Pulmonary artery endothelial cell (primary cell): ENCODE measurements at places on chromosomes 4 and X. TPM values are rescaled to one million over a fixed set of nuclear protein-coding genes. Genes with fewer than 3 reads are reported as not detected.

Gene ARMCX2
- 44.7 and 52.7 TPM in 2 replicates for total RNA-seq

- no peak for DNase-seq
These were observed 180.7 kb upstream of the IL15 start for GRCh38 chr4:141455651-141456050.

GRCh38 chr4:185730849-185731608, 81.0 kb downstream of the SORBS2 start:
- DNase-seq, result no peak

- DNase-seq, result no peak
These were observed 77.3 kb upstream of the IGSF1 start for GRCh38 chrX:131366407-131366806.

Gene COL25A1
- total RNA-seq, result 0.14 and 4.0 TPM in 2 replicates

DNA sequence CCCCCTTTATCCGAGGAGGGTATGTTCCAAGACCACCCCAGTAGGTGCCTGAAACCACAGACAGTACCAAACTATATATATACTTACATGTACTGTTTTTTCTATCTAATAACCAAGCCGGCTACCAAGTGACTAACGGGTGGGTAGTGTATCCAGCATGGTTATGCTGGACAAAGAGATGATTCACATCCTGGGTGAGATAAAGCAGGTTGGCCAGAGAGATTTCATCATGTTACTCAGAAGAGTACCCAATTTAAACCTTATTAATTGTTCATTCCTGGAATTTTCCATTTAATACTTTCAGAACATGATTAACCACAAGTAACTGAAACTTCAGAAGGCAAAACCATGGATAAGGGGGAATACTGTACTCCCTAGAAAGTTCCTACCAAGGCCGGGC, 46.5 kb downstream of the RFC1 start:
- DNase-seq, result no peak

Gene CLGN
- total RNA-seq, result 0.13 and 0.25 TPM in 2 replicates

DNA sequence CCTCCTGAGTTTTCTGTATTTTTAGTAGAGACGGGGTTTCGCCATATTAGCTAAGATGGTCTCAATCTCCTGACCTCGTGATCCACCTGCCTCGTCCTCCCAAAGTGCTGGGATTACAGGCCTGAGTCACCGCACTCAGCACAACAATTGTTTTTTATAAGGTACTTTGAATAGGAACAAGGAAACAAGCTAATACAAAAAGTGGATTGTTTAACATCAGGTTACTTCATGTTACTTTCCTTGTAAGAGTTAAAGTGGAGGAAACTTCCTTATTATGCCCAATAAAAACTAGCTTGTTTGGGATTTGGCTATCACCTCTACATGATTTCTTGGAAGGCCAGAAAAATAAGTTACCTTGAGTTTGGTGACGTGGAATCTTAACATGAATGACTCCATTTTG, 698.7 kb downstream of the CCSER1 start:
- no peak for DNase-seq

- DNase-seq, result no peak
These were observed 15.3 kb downstream of the STAG2 start for GRCh38 chrX:123976706-123977316.

DNA sequence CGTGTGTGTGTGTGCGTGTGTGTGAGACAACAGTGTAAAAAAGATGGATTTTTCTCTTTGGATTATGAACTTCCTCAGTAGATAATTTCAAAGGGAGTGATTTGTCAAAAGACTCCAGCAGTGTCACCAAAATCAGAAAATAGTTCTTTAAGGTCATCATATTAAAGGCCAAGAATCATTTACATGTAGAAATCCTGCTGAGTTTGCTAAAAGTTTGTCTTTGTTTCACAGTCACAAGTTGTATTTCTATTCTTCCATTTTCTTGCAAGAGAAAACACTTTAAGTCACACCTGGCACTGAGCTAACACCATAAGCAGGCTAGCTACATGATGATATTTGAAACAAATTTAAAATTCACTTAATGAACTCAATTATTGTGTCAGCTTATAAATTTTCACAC, 222.7 kb downstream of the PACRGL start:
- no peak for DNase-seq

Gene GAGE1
- total RNA-seq, result not detected in 2 replicates

DNA sequence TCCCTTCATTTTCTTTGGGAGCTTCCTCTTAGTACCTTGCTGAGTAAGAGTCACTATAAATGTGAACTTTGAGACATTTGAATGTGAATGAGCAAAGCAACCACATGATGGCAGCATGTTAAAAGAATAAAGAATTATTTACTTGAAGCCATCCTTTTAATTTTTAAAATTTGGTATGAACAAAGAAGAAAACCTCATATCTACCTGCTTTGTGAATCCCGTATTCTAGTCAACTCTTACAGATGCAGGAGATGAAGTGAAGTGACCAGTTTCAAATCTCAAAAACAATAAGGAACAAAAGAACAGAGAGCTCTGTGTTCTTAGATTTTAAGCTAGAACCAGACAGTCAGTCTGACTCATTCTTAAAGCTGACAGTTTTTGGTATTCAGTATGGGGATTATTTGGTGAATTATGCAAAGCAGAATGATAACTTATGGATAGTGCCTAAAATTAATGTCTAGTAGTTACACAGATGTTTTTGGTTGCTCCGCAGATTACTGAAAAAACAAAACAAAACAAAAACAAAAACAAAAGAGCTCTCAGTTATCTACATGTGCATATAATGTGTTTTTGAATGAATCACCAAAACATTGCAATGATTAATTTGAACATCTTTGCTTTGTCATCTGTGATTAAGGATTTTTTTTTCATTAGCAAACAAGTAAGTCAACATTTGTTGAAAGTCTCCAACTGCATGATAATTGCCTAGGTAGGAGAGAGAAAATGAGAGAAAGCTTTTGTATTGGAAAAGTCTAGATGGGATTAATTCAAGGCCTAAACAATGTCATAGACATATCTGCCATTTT, 48.2 kb upstream of the H2AZ1 start:
- no peak for DNase-seq

Gene TLR1
- total RNA-seq, result 6.5 and 7.5 TPM in 2 replicates

Gene F8A3
- total RNA-seq, result 0.56 and 0.86 TPM in 2 replicates

DNA sequence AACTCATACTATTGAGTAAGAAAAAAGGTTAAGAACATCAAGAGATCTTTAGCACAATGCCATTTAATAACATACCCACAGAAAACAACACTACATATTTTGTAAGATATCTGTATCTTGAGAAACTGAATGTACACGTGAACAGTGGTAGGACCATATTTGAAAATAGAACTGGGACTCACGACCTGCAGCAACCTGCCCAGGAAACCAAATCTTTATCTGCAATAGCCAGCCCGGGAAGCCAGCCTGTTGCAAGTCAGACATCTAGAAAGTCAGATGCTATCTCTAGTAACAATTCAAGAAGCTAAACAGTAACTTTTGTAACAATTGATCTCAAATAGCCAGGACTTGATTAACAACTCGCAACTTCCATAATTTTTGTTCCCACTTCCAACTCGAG, 52.6 kb upstream of the SOD3 start:
- no peak for DNase-seq

- no peak for DNase-seq
These were observed 790.1 kb downstream of the TECRL start for GRCh38 chr4:63618883-63619718.

DNA sequence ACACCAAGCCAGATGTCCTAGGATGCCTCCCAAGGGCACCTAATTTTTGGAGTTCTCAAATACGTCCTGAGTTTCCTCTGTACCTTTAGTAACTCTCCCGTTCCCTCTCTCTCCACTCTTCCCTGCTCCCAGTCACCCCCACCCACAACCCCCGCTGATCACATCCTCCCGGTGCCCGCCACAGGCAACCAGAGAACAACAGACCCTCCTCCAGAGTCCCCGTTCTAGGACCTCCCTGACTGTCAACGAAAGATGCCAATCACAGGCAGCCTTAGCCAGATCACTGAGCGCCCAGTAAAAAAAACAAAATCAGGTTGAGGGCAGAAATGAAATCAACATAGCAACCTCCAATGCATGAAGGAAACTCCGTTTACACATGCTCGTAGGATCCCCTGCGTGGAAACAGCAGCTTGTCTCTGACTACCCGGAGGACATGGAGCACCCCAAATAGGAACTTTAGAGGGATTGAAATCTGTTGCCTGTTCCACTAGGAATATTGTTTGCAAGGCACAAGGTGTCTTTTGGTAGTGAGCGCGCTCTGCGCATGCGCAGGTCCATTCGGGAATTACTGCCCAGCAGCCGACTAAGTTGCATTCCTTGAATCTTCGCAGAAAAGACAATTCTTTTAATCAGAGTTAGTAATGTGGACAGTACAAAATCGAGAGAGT, at the start of gene GABRB1:
Gene GABRB1 (plus strand): TSS at position 557 of the 668 bp plus-strand sequence.
- DNase-seq, result no peak

GRCh38 chrX:103398421-103398864, 22.1 kb downstream of the BEX3 start:
- peak; percentile 22 for DNase-seq

- no peak for DNase-seq
These were observed 373.7 kb upstream of the FTHL17 start for GRCh38 chrX:31445542-31445941.

Gene F11
- not detected in 2 replicates for total RNA-seq

DNA sequence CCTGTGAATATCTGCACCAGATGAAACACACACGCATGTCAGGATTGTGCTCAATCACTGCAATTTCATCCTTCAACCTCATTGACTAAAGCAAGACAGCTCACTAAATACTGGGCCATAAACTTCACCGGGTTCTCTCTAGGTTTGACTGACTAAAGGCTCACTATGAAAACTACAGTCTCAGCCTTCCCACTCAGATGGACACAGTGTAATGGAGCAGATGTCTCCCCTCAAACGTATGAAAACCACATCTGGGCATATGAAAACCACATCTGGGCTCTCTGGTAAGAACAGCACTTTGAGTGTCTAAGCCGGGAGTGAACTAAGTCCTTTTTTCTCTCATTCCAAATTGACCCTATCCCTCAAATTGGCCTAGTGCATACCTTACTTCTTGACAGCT, 15.2 kb downstream of the GEMIN8 start:
- no peak for DNase-seq

- no peak for DNase-seq
These were observed 99.8 kb downstream of the PPP1R2C start for GRCh38 chrX:42678133-42678532.

- no peak for DNase-seq
These were observed 23.0 kb upstream of the PDS5A start for GRCh38 chr4:40000711-40001110.

DNA sequence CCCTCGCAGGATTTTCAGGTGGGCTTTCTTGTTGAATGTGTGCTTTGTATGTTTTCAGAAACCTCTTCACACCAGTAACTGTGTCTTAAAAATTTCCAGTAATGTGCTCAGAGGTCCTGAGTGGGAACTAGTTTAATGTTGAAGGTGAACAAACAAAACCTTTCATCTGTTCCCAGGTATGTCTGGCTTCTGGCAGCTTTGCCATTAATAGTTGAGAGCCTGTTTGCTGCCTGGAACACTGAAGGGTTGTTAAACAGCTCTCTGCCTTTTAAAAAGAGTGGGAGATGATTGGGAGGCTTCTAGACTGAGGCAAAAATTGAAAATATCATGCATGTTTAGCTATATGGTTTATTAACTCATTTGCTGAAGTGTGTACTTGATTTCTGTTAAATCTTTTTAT, 161.2 kb upstream of the AGTR2 start:
- no peak for DNase-seq

Gene PAK3
- total RNA-seq, result 0.26 and 1.5 TPM in 2 replicates

- no peak for DNase-seq
These were observed 155.3 kb upstream of the HAND2 start for GRCh38 chr4:173685165-173685830.

Gene GAGE12E
- total RNA-seq, result not detected in 2 replicates

DNA sequence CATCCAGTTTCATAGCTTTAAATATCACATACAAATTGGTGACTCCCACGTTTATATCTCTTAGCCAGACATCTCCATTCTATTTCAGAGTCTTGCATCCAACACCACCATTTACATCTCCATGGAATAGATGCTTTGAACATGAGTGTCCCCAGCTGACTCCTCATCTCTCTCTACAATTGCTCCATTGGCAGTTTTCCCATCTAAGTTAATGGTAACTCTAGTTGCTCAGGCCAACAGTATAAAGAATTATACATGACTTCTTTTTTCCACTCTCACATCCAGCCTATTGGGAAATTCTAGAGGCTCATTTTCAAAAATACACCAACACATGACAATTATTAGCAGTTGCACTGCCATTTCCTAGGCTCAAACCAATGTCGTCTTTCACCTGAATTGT, 388.2 kb downstream of the STIM2 start:
- no peak for DNase-seq

DNA sequence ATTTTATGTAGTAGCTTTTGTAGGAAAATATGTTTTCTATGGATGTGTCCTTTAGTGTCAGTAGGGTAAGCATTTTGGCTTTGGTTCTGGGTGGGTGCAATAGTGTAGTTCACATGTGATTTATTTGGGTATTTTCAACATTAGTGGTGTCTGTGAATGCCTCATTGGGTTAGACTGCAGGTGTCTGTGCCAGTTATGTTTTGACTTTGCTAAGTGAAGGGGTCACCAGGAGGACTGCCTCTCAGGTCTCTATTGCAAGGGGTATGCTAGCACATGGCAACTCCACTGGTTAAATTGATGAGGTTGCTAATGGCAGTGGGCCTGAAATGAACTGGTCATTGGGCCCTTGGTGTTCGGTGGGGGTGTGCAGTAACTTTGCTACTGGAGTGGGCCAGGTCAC, 467.1 kb downstream of the NAF1 start:
- DNase-seq, result no peak

GRCh38 chrX:12225107-12225506, 86.8 kb downstream of the FRMPD4 start:
- DNase-seq, result no peak

GRCh38 chr4:84378356-84378755, 120.7 kb downstream of the NKX6-1 start:
- no peak for DNase-seq

Gene VBP1
- 59.6 and 83.0 TPM in 2 replicates for total RNA-seq

DNA sequence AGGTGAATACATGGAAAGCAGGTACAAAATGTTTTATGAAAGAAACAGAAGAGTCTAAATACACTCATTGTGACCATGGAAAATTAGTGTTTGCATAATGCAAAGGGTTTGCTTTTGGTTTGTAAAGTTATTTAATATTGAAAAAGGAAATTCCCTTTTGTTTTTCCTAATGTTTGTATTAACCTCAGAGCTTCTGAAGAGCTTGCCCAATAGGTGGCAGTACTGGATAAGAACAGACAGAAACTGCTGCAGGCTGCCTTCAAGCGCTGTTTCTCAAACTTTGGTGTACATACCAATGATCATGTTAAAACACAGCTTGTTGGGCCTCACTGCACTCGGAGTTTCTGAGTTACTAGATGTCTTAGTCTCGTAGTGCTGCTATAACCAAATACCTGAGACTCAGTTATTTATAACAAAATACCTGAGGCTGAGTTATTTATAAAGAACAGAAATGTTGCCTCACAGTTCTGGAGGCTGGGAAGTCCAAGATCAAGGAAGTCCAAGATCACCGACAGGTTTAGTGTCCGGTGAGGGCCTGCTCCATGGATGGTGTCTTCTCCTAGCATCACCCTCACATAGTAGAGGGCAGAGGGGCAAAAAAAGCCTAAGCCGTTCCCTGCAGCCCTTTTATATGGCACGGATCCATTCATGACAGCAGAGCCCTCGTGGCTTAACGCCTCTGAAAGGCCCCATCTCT, 54.2 kb downstream of the SUPT20HL2 start:
- peak; percentile 8 for DNase-seq

- DNase-seq, result no peak
These were observed 247.0 kb upstream of the NDST4 start for GRCh38 chr4:115360431-115360830.
